Stimulated activated CD8-positive, alpha-beta memory T cell treated with anti-CD3 and anti-CD28 coated beads, Interleukin-4, amount 100 ng/mL, for 24 hours (primary cell): ENCODE measurements at places on chromosomes 2 and 18.

DNA sequence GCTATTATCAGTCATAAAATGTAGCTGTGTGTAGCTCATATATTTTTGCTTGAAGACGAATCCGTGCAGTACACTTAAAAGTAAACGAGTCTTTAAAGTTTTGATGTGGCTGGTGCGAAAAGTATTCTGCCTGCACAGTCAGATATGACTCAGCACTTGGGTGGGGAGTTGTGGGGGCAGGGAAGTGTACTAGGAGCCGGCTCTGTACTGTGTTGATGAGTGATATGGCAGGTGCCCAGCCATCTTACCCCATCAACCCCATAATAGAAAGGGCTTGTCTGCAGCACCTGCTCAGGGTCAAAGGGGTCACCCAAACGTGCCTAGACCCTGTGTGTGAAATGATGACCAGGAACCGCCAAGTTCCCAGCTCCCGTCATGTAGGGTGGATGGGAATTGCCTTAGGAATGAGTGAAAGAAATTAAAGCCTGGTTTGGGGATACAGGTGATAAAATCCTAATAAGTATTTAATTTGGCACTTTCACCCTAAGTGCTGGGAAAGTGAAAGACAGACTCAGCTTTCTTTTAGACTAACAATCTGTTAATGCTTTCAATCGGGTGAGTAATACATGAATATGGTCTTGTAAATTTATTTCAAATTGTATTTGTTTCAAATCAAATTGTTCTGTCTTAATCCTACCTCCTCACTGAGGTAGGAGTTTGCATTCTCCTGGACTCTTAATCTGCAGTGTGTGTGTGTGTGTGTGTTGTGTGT, 48.0 kb downstream of the BCL2L11 start:
- DNase-seq: peak; percentile 52

DNA sequence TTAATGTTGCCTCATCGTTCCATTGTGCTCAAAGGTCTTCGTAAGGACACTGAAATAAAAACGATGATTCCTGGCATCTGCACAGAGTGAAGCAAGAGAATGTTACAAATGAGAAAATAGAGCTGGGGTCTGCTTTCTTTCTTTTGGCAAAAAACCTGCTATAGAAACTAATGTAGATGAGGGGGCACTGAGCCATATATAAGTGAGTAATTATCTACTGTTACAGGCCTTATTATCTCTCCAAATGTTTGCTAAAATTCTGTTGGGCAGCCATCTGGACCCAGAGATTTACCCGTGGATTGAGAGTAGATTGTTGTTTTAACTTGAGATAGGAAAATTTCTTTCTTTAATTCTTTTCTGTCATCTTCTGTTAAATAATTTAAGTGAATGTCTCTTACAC, 472.5 kb upstream of the PIK3C3 start:
- DNase-seq: no peak

GRCh38 chr2:25743132-25743830, 69.9 kb upstream of the DTNB start:
- no peak for DNase-seq

GRCh38 chr18:72181241-72181764, 362.8 kb downstream of the CBLN2 start:
- no peak for DNase-seq

DNA sequence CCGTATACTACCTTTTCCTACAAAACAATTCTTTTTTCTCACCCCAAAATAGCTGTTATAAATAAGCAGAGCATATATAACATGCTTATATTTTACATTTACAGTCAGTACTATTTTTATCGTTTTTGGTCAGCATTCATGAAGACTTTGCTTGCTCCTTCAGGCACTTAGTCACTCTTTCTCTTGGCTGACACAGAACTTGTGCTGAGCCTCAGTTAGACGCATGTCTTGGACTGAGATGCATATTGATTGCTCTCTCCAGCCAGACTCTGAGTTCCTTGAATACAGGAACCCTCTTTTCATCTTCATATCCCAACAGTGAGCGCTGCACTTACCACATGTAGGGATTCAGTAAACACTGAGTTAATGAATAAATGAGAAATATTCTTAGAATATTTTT, 158.3 kb downstream of the RTN4 start:
- DNase-seq: no peak

DNA sequence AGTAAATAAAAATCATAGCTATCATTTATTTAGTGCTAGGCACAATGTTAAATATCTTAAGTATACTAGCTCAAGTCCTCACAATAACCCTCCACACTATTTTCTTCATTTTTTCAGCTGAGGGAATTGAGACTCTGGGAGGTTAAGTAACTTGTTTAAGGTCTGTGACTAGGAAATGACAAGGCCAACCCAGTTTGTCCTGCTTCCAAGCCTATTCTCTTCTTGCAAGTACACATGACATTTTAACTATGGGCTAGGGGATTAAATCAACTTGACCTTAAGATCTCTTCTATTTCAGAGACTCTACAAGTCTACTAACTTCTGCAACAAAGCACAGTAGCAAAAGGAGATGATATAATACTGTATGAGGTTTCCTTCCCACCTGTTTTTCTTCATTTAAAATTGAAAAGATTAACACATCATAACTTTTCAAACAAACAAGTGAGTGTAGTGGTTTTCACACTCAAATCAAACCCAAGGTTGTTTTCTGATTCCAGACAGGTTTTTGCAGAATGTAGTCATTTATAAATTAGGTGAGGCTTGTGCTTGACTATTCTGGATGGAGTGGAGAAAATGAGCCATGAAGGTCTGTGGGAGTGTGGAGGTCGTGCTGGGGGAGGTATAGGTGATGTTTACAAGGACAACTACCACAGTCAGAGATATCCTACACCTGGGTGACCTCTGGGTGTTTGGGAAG, 57.0 kb downstream of the CD28 start:
- no peak for DNase-seq
